ENCODE measurements at places on chromosomes 7 and 10. TPM values are rescaled to one million over a fixed set of nuclear protein-coding genes. Genes with fewer than 3 reads are reported as not detected.

GRCh38 chr7:44326261-44327125 lies 1.1 kb upstream of the CAMK2B start:
- DNase-seq = peak; percentile 24

The JAKMIP3 gene
- total RNA-seq = 0.03 TPM

DNA sequence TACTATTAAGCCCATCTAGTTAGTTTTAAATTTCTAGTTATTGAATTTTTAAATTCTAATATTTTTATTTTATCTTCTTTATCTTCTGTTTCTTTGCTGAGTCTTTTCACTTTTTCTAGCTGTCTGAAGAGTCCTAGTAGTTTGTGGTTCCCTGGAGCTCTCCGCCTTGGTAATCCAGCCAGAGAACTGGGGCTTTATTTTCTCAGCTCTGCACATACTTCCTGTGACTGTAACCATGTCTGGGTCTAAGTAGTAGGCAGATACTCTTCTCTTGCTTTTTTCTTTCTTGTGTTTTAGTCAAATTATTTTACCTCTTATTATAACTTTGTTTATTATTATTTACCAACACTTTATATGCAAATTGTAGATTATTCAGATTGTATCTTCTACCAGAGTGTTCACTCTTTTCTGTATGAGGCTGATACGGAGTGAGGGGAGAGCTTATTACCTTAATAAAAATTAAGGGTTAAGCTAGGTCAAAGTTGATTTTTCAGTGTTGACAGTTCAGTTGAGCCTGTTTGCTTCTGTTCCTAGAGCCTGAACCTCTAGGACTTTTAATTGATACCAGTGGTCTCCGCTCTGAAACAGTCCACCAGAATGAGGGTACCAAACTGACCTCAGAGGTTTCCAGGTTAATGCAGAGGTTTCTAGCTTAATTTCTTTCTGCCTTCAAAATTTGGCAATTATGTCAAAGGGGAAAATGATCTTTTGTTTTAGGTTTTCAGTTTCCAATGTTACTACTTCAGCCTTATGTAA lies 155.4 kb downstream of the ADK start:
- DNase-seq = no peak

DNA sequence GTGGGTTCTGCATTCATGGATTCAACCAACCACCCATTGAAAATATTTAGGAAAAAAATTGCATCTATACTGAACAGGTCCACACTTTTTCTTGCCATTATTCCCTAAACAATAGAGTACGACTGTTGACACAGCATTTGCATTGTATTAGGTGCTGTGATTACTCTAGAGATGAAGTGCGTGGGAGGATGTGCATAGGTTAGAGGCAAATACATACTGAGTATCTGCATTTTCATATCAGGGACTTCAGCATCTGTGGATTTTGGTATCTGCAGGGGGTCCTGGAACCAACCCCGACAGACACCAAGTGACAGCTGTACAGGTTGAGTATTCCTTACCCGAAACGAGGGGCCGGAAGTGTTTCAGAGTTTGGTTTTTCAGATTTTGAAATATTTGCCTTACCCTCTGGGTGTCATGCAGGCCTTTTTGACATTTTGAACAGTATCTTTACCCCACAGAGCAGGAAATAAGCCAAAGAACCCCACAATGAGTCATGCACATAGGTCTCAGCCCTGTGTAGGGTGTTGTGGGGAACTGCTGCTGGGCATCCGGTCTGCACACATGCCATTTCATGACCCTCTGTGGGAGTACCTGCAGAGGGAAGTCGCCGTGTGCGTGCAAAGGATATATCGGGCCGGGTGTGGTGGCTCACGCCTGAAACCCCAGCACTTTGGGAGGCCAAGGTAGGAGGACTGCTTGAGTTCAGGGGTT lies 14.5 kb downstream of the NUDT5 start:
- DNase-seq = no peak

The GJD4 gene
- total RNA-seq = 0.08 TPM

The HOGA1 gene
- total RNA-seq = 3.9 TPM

The CFAP70 gene
- total RNA-seq = 0.51 TPM
